ENCODE measurements at places on chromosomes 5 and 9.

DNA sequence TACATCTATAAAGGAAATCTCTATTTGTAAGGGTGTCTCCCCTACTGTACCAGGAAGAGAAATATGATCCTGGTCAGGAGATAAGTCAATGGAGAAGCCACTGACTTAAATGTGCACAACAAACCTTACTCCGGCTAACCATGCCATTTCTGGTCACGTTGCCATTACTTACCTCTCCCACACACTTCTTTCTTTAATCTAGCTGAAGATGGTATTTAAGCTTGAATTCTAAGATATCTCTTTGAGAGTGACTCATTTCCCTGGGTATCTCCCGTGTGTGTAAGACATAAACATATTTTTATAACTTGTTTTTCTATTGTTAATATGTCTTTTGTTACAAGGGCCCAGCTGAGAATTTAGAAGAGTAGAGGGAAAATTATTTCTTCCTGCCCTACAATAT is 296.6 kb downstream of the SEMA5A start:
- DNase-seq, result no peak

- DNase-seq, result no peak
Measured at GRCh38 chr5:72597456-72597948, 90.3 kb upstream of the ZNF366 start.

DNA sequence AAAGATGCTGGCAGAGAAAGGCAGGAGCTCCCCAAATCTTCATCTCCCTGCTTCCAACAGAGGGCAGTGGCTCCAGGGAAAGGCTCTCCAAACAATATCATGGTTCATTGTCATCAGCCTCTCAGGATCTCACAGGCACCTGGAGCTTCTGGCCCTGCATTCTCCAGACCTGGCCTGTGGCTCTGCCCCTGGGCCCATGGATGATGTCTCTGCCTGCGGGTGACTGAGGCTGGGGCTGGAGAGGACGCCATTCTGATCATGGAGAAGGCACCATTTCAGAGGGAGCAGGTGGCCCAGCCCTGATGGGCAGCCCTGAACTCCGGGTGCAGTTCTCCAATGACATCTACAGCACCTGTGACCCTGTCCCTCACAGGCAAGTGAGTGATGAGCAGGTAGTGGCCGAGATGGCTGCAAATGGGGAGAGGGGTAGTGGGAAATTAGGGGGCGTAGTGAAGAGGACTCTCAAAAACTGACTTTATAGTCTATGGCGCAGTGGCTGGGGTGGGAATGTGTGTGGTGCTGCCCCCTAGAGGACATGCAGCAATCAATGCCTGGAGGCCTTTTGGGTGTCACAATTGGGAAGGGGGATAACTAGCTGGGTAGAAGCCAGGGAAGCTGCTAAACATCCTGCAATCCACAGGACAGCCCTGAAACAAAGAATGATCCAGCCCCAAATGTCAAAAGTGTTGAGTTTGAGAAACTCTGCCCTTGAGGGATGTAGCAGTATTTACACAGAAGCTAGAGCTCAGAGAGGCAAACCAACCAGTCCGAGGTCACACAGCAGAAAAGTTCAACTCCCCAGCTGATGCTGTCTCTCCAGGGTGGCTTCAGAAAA is 3.2 kb downstream of the SH3PXD2B start:
- DNase-seq, result no peak

DNA sequence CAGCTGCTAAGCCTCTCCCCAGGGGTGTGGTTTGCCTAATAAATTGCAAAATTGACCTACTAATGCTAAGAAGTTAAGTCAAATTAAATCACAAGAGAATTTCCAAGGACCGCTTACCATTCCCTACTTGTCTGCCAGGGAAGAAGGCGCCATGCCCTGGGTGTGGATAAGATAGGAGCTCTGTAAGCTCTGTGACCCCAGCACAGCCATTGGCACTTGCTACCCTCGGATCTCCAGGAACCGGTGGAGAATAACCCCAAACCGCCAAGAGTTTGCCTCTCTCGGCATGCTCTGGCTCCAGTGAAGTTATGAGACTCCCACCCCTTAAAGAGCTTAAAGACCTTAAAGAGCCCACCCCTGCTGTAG is 58.9 kb downstream of the NEURL1B start:
- no peak for DNase-seq

- DNase-seq, result no peak
Measured at GRCh38 chr5:84298628-84299027, 86.1 kb downstream of the EDIL3 start.

- no peak for DNase-seq
Measured at GRCh38 chr5:76404223-76405211, 1.4 kb downstream of the IQGAP2 start.

- DNase-seq, result no peak
Measured at GRCh38 chr5:80143491-80143890, 108.3 kb downstream of the THBS4 start.

DNA sequence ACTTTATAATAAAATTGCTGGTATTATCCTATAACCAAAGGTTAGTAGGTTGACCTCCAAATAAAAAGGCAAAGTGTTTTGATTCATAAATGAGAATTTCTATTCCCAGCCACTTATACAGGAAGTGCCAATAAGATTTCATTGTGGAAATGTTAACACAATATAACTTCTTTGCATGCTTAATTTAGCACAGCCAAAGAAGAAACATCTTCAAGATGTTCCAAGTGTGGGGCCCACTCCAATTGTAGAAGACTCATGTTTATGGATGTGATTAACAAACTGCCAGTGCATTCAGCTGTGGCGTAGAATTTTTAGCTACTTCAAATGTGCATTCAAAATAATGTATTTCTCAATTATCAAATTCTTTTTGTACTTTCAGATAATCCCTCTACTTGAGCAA is 402.3 kb downstream of the DEPDC1B start:
- DNase-seq, result no peak

DNA sequence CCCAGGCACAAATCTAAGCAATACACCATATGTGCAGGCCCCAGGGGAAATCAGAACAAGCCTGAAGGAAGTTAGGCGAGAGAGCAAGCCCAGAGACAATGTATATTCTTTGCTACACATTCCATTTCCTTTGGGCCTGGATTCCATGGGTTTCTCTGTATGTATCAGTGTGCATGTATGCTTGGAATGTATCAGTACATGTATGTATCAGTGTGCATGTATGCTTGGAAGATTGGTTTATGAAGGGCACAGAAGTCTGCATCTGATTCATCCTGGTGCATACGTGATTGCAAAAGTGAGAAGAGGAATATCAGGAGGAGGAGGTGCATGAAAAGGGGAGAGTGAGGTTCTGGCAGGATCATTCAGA is 232.6 kb upstream of the ANKRD55 start:
- no peak for DNase-seq

- no peak for DNase-seq
Measured at GRCh38 chr9:78985084-78985738, 586.6 kb upstream of the TLE4 start.

DNA sequence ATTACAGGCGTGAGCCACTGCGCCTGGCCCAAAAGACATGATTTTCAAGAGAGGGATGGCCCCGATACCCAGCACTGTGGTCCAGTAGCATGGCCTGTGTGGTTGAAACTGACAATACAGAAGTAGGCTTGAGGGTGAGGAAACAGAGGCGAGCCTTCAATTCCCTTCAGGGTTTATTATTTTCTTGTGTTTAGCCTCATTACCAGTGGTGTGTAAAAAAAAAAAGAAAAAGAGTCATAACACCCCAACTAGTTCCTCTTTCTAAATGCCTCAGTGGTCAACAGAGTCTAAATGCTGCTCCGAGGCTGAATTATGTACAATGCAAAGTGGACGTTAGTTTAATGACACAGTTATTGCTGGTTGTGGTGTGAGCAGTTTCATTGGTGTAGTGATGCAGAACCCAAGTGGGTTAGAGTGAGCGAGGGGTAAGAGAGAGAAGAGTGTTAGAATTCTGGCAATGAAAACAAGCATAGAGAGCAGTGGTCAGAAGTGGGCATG is 58.8 kb downstream of the SNX30 start:
- no peak for DNase-seq

- no peak for DNase-seq
Measured at GRCh38 chr5:72482046-72482445, 25.2 kb downstream of the ZNF366 start.

- DNase-seq, result no peak
Measured at GRCh38 chr9:128382261-128382660, 11.1 kb downstream of the URM1 start.

DNA sequence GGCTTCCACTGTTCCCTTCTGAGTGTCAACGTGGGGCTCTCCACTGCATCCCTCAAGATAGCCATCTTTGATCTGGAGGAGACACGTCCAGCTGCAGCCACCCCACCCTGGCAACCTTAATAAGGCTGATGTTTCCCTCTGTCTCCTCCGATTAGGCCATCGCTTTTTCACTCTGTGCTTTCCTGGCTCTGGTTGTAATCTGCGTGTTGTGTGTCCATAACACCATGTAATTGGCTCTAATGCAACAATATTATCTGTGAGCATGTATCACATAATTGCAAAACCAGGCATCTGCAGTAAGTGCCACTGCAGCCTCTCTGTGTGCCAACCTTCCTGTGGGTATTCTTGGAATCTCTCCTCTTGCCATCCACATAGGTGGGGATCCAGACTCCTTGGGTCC is 249.9 kb upstream of the PANK3 start:
- no peak for DNase-seq

- DNase-seq, result no peak
Measured at GRCh38 chr5:96785326-96786109, 22.2 kb downstream of the ERAP1 start.

DNA sequence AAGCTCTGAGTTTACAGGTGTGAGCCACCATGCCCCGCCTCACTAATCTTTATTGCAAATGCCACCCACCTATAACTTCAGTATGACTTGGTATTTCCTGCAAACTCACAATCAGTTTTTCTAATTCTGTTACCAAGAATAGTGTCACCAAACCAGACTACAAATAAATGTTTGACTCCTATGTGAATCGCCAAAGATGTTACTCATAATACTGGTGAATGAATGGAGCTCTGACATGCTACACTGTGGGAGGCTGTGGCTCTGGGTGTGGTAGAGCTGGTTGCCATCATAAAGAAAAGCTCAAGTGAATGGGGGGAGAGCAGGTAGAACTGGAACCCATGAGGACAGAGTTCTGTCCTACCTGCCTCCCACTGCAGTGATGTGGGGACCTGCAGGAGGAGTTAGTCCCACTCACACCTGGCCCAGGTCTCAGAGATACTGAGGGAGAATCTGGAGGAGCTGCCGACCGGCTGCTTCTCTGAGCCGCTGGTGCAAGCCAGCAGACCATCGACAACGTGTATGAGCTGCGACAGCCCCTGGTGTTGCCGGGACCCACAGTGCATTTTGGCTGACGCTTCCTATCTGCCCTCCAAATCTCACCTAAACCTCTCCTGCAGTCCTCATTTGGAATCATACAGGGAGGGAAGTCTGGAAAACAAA is 95.7 kb downstream of the ENTREP1 start:
- DNase-seq, result no peak

DNA sequence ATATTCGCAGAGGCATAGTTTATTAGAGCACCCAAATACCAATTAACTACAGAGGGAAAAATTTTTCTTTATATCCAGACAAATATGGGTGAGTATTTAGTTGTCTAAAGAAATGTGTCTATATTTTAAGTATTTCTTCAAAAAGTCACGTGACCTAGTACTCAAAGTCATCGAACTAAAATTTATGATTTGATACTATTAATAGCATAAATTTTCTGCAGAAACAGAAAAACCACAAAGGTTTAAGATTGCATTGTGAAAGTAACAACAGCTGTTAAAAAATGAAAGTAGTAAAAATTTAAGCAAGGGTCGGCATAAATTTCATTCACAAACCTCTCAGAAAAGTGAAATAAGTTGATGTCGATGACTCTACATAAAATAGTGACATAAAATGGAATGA is 323.9 kb upstream of the RORB start:
- DNase-seq, result no peak

- no peak for DNase-seq
Measured at GRCh38 chr5:40485021-40485998, 194.4 kb upstream of the PTGER4 start.

- DNase-seq, result peak; percentile 11
Measured at GRCh38 chr5:120615967-120616645, 152.0 kb downstream of the PRR16 start.

GRCh38 chr5:116382032-116382873 is 192.4 kb downstream of the SEMA6A start:
- DNase-seq, result no peak

DNA sequence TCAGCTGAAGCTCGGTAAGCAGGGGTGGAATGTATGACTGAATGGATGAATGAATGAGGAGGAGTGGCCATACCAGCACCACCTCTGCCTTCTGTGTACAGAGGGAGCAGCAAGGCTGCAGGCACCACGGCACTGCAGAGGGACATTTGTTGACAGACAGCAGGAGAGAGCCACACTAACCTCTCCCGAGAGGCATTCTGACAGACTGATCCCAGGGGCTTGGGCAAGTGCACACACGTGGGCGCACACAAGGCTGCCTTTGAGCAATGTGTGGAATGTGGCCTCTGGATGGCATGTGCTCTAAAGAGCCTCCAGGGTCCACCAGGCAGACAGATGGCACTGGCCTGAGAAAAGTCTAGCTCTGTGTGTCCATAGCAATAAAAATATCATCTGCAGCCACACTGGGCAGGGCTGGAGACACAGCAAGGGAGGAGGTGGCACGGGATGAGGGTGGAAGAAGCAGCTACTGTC is 111.8 kb downstream of the ACTL7B start:
- no peak for DNase-seq

GRCh38 chr9:114151426-114151956 is 3.8 kb upstream of the COL27A1 start:
- DNase-seq, result no peak

- no peak for DNase-seq
Measured at GRCh38 chr5:5326115-5326758, 96.2 kb upstream of the ICE1 start.

GRCh38 chr9:135100241-135100681 is 12.8 kb downstream of the OLFM1 start:
- no peak for DNase-seq

- no peak for DNase-seq
Measured at GRCh38 chr9:114092336-114092735, 6.8 kb downstream of the KIF12 start.

- no peak for DNase-seq
Measured at GRCh38 chr9:84000186-84000585, 19.6 kb downstream of the RMI1 start.

DNA sequence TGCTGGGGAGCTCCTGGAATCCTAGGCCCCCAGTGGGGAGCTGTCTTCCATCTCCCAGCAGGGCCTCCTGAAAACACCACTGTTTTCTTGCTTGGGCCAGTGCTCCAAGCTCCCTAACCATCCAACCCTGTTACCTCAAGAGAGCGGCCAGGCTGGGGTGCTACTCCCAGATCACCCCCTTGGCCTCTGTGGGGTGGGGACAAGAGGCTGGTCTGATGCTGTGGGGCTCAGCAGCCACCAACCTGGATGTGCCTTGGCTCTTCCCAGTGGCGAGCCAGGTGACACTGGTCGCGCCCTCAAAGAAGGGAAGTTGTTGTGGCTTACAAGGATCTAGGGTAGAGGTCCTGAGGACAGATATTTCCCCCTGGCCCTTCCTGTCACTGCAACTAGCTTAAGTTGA is 49.0 kb downstream of the SECISBP2 start:
- no peak for DNase-seq

- DNase-seq, result no peak
Measured at GRCh38 chr9:93306579-93307091, 122.7 kb downstream of the WNK2 start.
